ENCODE measurements at places on chromosomes 12 and 14.

- DNase-seq = no peak
Measured at GRCh38 chr12:91367234-91367849, 184.7 kb upstream of the DCN start.

DNA sequence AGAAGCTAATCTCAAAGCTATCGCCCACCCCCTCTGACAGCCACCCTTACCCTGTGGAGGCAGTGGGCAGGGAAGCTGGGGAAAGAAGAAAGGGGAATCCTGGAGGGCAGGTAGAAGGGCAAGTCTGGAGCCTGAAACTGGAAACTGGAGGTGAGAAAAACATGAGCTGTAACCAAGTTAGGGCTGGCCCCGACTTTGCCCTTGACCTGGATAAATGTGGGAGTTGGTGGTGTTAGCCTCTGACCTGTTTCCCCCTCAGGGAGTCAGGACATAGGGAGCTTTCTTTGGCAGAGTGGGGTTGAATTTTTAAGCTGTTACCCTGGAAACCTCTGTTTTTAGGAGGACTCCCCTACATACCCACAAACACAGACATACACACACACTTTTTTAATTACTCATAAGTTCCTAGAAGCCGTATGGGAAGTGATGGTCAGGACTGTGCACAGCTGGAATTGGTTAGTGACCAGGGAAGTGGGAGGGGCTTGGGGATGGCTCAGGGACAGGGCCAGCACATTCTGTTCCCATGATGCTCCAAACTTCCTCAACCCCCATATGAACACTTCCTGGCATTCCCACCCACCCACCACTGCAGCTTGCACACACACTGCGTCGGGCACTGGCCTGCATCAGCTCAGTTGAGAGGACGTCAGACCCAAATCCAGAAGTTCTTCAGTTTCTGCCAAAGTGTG, 5.0 kb upstream of the MMP19 start:
- DNase-seq = no peak

GRCh38 chr12:3727877-3728632, 24.9 kb downstream of the CRACR2A start:
- no peak for DNase-seq

GRCh38 chr12:75742961-75743360, 231.6 kb upstream of the KRR1 start:
- no peak for DNase-seq

- no peak for DNase-seq
Measured at GRCh38 chr14:54331516-54331915, 65.3 kb upstream of the CDKN3 start.

DNA sequence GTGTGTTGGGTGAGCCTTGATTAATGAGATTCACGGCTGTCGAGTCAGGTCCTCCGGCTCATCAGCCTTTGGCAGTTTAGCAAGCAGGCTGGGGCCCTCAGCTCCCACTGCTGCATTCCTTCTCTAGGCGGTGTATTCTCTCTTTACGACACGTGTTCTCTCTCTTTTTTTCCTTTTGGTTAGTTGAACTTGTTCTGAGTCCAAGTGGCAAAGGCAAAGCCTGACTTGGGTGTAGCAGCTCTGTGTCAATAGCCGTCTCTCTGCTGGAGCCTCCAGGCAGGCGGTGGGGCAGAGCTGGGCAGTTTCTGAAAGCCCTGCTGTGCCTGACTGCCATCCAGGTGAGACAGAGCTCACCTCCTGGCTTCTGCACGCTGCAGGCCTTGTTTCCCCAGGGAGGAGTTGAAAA, 46.6 kb downstream of the SUSD6 start:
- DNase-seq = no peak

Data from KG1 (cell line).